Dermis microvascular lymphatic vessel endothelial cell (primary cell): ENCODE measurements at places on chromosomes 2 and 18.

GRCh38 chr18:12031846-12032245 lies 50.5 kb downstream of the IMPA2 start:
- no peak for DNase-seq

DNA sequence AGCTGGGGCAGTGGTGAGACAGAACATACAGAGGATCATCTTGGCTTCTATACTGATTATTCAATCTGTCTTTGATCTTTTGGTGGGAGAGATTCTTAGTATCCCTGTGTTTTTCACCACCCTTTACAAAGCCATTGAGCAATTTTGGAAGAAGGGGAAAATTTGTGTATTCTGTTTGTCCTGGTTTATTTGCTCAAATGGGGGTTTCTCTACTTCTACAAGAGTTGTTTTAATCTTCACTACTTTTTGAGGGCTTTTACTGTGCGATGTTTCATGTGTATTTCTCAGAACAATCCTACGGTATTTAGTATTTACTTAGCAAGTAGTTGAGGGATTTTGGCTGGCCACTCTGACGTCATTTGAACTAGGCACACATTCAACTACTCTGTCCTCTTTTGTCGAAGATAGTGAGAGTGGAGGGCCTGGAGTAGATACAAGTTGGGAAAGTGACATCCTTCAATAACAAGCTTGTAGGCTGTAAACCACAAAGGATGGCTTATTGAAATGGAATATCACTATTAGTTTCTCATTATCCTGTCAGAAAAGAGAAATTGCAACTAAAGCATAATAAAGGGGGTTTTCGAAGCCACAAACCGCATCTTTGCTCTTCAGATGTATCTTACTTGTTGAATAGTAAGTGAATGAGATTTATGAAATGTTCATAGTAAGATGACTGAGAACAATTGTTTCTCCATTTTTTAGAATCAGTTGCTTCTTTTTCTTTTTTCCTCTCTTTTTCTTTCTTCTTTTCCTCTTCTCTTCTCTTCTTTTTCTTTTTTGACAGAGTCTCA lies 24.8 kb downstream of the FMNL2 start:
- no peak for DNase-seq

DNA sequence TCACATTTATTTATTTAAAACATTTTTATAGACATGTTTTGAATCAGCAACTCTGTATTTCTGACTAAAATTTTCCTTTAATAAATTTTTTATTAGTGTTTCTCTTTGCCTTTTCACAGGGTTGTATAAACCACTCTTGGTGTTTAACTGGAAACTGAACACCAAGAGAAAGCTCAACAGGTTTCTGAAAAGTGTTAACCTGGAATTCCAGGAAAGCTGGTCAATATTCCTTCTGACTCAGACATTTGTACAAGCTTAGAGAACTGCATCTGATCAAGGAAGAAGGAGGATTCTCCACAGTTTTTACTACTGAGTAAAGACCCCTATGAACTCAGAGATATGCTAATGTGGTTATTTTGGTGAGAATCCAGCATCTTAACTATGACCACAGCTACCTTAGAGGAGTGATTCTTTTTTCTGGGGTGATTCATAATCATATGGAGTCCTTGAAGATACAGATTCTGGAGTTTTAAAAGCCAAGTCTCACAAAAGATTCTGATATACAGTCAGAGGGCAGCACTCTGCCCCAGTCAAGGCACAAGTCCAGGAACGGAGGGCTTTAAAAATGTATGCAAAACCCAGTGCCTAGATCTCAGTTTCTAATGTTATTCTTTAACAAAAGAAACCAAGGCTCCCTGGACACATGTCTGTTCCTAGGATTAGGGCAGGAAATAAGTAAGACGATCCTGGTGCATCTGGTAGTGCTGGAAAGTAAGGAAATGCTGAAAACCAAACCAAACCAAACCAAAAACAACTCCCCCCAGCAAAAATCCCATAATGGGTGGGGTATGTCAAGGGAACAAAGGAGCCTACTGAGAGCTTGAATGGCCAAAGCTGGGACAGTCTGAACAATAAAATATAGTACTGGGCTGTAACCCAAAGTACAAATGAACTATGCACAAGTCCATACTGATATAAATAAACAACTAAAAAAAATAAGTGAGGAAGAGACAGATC lies 85.1 kb upstream of the FZD5 start:
- no peak for DNase-seq

GRCh38 chr2:215366440-215367032 lies 54.7 kb downstream of the ATIC start:
- no peak for DNase-seq

GRCh38 chr2:137938204-137938603 lies 26.1 kb upstream of the HNMT start:
- no peak for DNase-seq

DNA sequence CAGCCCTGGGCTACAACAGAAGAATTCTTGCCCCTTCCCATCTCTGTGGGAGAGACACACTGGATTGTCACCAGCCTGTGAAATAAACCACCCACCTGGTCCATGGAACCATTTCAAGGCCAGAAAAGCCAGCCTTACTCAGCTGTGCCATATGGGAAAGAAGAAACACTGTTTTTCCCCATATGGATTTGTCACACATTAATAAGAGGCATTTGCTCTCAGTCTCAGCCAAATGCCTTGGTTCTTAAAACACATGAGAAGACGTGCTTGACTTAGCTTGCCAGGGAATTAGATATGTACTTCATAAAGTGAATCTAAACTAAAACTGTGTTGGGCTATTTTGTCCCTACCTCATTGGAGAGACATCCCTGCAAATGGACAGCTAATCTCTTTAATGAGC lies 308.6 kb upstream of the TNP1 start:
- DNase-seq: no peak

DNA sequence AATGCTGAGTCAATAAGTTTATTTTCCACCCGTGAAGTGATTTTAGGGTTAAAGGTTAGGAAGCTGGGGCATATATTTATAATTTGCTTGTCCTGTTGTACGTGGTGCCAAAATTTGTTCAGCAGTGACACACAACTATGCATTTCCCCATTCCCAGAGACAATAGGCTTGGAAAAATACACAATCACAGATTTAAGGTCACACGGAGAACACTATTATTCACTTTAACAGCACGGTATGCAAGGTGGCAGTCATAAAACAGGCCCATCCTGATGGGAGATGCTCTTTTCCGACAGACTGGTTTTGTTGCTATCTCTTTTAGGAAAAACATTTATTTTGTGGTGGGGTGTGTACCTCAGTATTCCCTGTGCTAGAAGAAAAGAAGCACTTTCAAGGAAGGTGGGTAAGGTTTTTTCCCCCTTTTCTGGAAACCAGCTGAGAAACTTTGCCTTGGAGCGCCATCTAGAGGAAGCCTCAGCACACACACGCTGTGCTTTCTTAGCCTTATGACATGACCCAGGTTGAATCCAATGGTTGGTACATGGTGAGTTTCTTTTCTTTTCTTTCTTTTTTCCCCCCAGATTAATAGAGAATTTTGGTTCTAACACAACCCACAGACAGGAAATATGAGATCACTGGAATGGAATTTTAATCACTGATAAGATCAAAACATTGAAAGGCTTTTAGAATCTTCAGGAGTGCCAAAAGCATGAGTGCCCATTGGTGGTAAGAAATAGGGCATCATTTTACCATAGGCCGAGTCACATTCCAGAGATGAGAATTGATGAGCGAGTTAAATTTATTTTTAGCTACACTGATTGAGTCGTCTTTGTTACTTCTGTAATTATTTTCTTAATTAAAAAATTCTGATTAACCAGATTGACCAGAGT lies 332.1 kb downstream of the AGPS start:
- peak; percentile 99 for DNase-seq

GRCh38 chr2:105876191-105876590 lies 131.5 kb downstream of the NCK2 start:
- DNase-seq: no peak

GRCh38 chr2:109325570-109325969 lies 196.6 kb downstream of the SH3RF3 start:
- DNase-seq: no peak

DNA sequence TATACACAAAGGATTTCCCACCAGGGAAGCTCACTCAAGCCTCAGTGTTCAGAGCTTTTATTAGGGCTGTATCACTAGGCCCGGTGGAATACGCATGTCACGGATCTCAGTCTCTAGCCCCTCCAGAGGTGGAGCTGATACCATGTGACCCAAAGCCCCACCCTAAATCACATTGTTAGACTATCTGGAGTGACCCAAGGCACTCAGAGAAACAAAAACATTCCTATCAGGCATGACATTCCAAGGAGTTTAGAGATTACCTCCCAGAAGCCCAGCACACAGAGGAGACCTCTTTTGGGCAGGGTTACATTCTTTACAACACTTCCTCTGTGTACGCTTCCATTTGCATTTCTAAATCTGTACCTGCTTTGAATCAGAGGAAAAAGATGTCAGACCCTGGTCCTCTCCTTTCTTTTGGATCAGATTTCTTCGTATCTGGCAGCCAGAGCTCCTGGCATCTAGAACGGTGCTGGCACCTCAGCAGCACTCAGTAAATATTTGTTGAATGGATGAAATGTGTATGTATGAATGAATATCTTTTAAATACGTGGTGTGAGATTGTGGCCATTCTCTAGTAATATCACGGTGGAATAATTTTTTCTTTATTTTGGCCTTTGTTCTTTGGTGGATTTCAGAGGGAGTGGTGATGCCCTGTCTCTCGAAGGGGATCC lies 37.7 kb upstream of the SMAD2 start:
- DNase-seq: no peak

GRCh38 chr2:64210816-64211215 lies 66.6 kb upstream of the PELI1 start:
- DNase-seq: no peak

GRCh38 chr2:169393068-169393590 lies 30.8 kb upstream of the LRP2 start:
- no peak for DNase-seq

DNA sequence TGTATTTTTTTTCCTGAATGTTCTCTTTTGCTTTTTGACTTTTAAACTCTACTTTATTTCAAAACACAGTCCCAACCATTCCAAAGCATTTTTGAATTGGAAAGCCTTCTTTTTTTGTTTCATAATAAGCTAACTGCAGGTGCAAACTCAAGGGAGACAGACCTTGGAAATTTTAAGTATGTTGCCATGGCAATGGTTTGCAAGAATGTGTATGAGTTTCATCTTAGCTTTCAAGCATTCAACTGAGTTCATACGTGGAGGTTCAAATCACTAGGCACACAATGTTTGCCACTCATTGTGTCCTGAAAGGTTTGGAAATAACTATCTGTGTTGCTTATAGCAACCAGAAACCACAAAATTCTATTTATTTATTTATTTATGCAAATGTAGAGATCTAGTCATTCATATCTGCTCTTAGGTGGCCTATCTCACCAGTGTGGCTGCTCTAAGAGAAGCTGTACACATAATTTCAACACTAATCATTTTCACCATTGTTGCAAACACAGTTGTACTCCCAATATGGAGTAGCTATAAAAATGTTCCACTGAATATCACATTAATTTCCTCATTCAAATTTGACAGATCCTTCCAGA lies 805.7 kb upstream of the FSHR start:
- no peak for DNase-seq

DNA sequence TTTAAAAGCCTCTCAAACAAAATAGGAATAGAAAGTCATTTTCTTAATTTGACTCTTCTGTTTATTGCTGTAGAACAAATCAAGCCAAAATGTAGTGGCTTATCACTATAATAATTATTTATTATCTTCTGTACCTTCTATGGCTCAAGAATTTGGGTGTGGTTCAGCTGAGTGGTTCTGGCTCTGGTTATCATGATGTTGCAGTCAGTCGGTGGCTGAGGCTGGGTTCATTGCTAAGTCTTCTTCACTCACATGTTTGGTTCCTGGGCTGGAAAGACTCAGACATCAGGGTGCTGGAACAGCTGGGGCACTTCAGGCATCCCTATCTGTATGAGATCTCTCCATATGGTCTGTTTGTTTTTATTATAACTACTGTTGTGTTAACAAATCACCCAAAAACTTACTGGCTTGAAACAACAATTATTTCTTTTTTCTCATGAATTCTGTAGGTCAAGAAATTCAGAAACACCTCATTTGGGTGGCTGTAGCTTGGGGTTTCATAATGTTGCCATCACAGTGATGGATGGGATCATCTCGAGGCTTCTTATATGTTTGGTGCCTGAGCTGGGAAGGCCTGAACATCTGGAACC lies 242.6 kb upstream of the FBXO11 start:
- DNase-seq: no peak

- peak; percentile 14 for DNase-seq
Observed at GRCh38 chr2:232979871-232980461, 33.1 kb downstream of the NGEF start.

GRCh38 chr18:79617511-79618500 lies 61.8 kb upstream of the CTDP1 start:
- no peak for DNase-seq

- DNase-seq: no peak
Observed at GRCh38 chr2:19887510-19887909, 14.3 kb downstream of the TTC32 start.

- peak; percentile 5 for DNase-seq
Observed at GRCh38 chr2:145752091-145752806, 1232.3 kb upstream of the ZEB2 start.

DNA sequence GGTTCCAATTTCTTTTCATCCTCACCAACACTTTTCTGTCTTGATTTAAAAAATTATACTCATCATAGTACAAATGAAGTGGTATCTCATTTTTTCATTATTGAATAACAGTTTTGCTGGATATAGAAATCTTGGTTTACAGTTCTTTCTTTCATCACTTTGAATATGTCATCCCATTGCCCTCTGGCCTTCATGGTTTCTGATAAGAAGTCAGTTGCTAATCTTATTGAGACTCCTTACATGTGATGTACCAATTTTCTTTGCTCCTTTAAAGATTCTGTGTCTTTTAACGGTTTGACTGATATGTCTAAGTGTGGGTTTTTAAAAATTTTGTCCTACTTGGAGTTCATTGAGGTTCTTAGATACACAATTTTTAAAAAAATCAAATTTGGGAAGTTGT lies 35.0 kb downstream of the SLC3A1 start:
- no peak for DNase-seq

DNA sequence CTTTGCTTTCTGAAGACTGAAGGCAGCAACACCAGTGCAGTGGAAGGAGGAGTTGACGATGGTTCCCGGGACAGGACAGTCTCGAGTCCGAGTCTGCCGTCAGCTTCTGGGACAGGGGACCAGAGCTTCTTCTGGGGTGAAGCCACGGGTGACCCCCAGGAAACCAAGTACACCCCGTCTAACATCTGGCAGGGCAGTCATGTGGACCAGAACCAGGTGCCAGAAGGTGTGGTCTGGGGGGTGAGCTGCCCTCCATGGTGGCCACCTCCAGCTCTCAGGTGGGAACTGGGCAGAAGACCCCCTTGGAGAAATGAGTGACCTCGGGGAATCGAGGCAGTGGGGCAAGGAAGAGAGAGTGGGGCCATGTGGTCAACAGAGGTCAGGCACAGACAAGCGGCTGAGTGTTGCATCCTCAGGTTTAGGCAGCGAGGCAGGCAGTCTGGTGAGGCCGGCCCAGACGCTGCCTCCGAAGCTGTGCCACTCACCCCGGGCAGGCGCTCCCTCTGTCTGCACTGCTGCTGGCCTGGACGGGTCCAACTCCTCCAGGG lies 204.3 kb downstream of the HDAC4 start:
- no peak for DNase-seq

GRCh38 chr18:8036551-8036950 lies 469.4 kb downstream of the PTPRM start:
- DNase-seq: no peak

GRCh38 chr2:179636100-179636980 lies 225.1 kb downstream of the ZNF385B start:
- no peak for DNase-seq

- DNase-seq: peak; percentile 63
Observed at GRCh38 chr2:157492189-157492773, 48.4 kb upstream of the CYTIP start.

GRCh38 chr2:144358979-144359541 lies 160.9 kb downstream of the ZEB2 start:
- DNase-seq: peak; percentile 47

- no peak for DNase-seq
Observed at GRCh38 chr2:8740136-8740535, 58.3 kb downstream of the ID2 start.
